Peyer's patch (tissue), 4 donors: ENCODE measurements at places on chromosomes 3 and 15. TPM values are rescaled to one million over a fixed set of nuclear protein-coding genes. Genes with fewer than 3 reads are reported as not detected.

KBTBD13 gene
- total RNA-seq = not detected

SMCO1 gene
- total RNA-seq = not detected

RASGRP1 gene
- total RNA-seq = 1.6 TPM

- no peak overlapping the region for H3K4me3 ChIP-seq
- H3K36me3 ChIP-seq = no peaks in the 10 kb centered on the region
- H3K27me3 ChIP-seq = no peaks in the 10 kb centered on the region
- no peaks in the 10 kb centered on the region for H3K4me1 ChIP-seq
These were observed 378.3 kb downstream of the IL5RA start for GRCh38 chr3:2731843-2732242.

DNA sequence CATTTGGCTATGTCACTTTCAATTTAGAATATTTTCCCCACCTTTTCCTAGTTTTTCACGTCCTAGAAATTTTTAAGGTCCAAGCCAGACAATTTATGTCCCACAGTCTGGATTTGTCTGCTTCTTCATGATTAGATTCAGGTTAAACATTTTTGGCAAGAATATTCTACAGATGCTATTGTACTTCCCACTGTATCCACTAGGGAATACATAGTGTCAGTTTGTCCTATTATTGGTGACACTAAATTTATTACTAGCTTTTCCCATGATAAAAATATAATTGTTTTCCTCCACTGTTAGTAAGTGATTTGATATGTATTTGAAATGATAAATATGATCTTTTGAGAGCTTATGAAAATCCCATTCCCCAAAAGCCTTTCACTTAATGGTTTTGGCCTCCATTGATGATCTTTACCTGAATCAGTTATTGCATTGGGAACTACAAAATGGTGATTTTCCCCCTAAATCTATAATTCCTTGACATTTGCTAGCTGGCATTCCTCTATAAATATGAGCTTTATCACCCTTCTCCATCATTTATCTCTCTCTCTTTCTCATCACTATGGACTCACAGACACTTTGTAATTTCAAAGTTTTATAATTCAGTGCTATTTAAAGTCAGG lies 8.3 kb downstream of the ARL14 start:
- H3K4me1 ChIP-seq = no peaks in the 10 kb centered on the region
- H3K27ac ChIP-seq = no peak overlapping the region
- H3K36me3 ChIP-seq = no peaks in the 10 kb centered on the region
- no peaks in the 10 kb centered on the region for H3K27me3 ChIP-seq

- H3K27ac ChIP-seq = no peak overlapping the region
- no peak overlapping the region for H3K4me3 ChIP-seq
- peaks cover 13% of the 10 kb centered on the region for H3K36me3 ChIP-seq
- no peaks in the 10 kb centered on the region for H3K4me1 ChIP-seq
These were observed 55.1 kb downstream of the PLXNA1 start for GRCh38 chr3:127037971-127038446.

DNA sequence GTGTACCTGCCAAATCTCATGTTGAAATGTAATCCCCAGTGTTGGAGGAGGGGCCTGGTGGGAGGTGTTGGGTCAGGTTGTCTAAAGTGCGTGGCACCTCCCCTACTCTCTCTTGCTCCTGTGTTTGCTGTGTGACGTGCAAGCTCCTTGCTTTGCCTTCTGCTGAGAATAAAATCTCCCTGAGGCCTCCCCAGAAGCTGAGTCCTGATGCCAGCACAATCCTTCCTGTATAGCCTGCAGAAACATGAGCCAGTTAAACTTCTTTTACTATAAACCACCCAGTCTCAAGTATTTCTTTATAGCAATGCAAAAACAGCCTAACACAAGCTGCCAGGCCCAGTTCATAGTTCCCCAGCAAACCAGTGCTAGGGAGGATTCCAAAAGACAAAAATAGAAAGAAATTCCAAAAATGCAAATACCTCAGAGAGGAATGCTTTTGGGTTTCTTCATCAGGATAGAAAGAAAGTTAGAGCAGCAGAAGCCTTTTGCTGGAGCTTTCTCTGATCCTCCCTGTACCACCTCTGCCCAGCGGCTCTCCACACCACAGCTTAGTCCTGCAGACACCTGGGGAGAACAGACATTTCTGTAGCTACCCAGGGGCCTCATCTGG lies 25.9 kb upstream of the CDV3 start:
- H3K27me3 ChIP-seq = no peaks in the 10 kb centered on the region
- no peak overlapping the region for H3K4me3 ChIP-seq
- no peak for DNase-seq
- H3K27ac ChIP-seq = no peak overlapping the region
- no peaks in the 10 kb centered on the region for H3K4me1 ChIP-seq
